Stimulated activated CD4-positive, alpha-beta T cell treated with anti-CD3 and anti-CD28 coated beads, Interleukin-12 subunit alpha, Interleukin-12 subunit beta, amount 100 ng/mL, for 24 hours (primary cell): ENCODE measurements at places on chromosomes 13 and 19.

DNA sequence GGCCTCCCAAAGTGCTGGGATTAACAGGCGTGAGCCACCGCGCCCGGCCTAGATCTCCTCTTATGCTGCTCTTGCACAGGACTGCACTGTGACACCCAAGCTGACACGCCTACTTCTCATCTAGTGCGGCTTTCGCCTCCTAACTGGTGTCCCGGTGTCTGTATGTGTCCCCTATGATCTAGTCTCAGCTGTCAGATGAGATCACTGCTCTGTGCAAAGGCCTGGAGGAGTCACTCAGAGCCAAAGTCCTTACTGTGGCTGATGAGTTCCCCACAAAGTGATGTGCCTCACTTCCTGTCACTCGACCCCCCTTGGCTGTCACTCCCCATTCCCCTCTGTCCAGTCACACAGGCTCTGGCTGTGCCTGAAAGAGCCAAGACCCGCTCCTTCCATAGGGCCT, 2.5 kb downstream of the ZNF556 start:
- DNase-seq = no peak

- no peak for DNase-seq
Observed at GRCh38 chr19:48672994-48673393, at the start of gene NTN5. Gene NTN5 (minus strand): TSS chr19:48673017. CDS start chr19:48670986, 2,031 bp downstream.

GRCh38 chr13:52650731-52651130, 1.9 kb upstream of the SUGT1 start:
- DNase-seq = no peak

DNA sequence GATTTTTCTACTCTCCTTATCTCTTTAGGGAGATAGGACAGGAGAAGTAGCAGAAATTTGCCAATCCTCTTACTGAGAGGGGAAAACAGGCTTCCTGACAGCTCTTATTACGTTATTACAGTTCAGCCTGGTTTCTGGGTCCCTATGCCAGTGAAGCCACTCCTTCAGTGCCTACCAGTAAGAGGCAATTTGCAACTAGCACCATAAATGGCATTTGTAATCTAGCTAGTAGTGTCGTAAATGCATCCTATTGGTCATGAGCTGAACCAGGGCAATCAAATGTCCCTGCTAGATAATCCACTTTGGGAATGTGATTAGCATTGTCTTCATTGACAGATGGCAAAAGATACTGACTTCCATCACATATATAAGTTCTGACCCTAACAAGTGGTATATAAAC, 428.8 kb downstream of the DCT start:
- DNase-seq = no peak

DNA sequence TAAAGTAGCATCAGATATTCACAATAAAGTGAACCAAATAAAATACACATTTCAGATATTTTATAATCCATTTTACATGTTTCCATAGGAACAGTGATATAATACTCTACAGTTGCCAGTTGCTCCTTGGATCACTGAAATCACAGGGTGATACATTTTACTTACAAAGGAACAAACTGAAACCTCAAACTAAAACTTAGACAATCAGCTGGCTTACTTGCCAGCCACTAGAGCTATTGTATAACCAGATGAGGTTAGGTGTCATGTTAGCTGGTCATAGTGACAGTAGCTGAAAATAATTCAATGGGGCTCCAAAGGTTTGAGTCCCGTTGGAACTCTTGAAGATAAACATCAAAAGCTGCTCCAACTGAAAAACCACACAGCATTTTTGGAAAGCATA, 274.6 kb downstream of the ITGBL1 start:
- no peak for DNase-seq
